ENCODE measurements at places on chromosomes 2 and 18.

GRCh38 chr2:69623236-69623635 lies 20.3 kb downstream of the AAK1 start:
- no peak for DNase-seq

DNA sequence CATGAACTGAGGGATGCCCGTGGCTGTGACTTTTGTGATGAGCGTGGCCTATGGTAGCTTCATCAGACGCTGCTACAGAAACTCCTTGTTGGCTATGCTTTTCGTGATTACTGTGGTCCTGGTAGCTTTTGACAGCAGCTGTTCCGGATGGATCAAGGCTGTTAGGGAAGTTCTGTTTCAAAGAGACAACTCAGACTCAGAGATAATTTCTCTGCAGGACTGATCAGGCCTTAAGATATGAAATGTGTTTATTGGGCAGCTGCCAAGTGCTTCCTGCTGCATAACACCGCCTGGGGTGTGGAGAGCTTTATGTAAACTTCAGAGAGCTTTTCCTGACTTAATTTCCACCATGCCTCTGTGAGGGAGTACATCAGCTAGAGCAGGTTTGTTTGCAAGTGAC lies 243.8 kb downstream of the TSN start:
- DNase-seq = no peak

GRCh38 chr2:36253086-36253485 lies 102.5 kb upstream of the CRIM1 start:
- no peak for DNase-seq

- no peak for DNase-seq
Measured at GRCh38 chr2:24566630-24567029, 75.6 kb downstream of the NCOA1 start.
